ENCODE measurements at places on chromosomes 7 and 10.
A peak's percentile ranks its signal among the peaks of the same experiment; 100 is the strongest.

- no peak for DNase-seq
Observed at GRCh38 chr7:143255564-143255963, 7.7 kb upstream of the GSTK1 start.

GRCh38 chr10:121085367-121085766 is 234.2 kb downstream of the WDR11 start:
- DNase-seq, result no peak

- peak; percentile 40 for DNase-seq
Observed at GRCh38 chr7:99011341-99011705, 132.6 kb downstream of the SMURF1 start.

DNA sequence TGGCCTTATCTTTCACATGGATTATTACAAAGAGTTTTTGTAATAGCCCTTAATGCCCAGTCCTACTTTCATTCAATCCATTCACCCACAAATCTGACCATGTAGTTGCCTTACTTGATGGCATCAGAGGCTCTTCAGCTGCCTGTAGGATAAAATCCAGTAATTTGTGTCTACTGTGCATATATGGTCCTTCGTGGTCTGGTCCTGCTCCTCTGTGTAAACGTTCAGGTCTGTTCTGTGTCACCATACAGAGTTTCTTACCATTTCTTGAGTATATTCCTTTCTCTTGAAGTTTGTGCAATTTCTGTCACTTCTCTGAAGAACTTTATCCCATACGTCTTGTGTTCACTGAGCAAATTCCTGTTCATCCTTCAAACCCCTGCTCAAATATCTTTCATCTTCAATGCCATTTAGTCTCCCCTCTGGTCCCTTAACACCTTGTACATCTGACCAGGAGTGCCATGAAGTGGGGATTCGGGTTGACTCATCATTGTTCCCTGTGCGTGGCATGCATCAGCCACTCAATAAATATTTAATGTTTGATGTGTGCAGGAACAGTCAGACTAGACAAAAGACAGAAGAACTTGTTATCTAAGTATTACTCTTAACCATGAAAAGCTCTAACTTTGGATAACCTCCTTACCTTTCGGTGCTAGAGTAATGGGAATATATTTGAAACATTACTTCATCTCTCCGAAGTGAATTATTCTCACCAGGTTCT is 98.6 kb upstream of the RPA3 start:
- no peak for DNase-seq

GRCh38 chr10:80669485-80669884 is 131.8 kb downstream of the SH2D4B start:
- DNase-seq, result no peak

- no peak for DNase-seq
Observed at GRCh38 chr7:134787064-134787463, 7.6 kb downstream of the CALD1 start.

DNA sequence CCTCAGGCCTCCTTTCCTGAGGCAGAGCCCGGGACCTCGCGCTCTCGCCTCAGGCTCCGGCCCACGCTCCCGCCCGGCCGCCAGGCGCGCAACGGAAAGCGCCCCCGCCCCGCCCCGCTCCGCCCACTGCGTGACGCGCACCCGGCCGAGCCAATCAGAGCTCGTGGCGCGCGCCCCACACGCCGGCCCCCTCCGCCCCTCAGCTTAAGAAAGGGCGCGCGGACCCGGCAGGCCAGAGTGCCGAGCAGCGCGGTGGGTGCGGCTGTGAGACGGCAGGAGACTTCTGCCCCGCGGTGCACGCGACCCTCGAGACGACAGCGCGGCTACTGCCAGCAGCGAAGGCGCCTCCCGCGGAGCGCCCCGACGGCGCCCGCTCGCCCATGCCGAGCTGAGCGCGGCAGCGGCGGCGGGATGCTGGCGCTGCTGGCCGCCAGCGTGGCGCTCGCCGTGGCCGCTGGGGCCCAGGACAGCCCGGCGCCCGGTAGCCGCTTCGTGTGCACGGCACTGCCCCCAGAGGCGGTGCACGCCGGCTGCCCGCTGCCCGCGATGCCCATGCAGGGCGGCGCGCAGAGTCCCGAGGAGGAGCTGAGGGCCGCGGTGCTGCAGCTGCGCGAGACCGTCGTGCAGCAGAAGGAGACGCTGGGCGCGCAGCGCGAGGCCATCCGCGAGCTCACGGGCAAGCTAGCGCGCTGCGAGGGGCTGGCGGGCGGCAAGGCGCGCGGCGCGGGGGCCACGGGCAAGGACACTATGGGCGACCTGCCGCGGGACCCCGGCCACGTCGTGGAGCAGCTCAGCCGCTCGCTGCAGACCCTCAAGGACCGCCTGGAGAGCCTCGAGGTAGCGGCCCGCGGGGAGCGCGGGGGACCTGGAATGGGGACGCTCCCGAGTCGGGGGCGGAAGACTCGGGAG is at the start of gene NPTX2:
NPTX2 (plus strand) TSS at position 235 of the 909 bp plus-strand sequence; CDS start at position 412, 177 bp downstream.
- DNase-seq, result peak; percentile 86

All from left forelimb (tissue), 1 donor.